ENCODE measurements at places on chromosomes 7 and 10.

GRCh38 chr7:25186436-25186835 lies 41.9 kb downstream of the NPVF start:
- no peak for DNase-seq

- DNase-seq: no peak
These were observed 196.5 kb downstream of the GRM8 start for GRCh38 chr7:127056202-127056601.

GRCh38 chr7:2074691-2075090 lies 158.1 kb downstream of the MAD1L1 start:
- no peak for DNase-seq

GRCh38 chr7:94562525-94562924 lies 52.9 kb downstream of the CASD1 start:
- DNase-seq: peak; percentile 20

DNA sequence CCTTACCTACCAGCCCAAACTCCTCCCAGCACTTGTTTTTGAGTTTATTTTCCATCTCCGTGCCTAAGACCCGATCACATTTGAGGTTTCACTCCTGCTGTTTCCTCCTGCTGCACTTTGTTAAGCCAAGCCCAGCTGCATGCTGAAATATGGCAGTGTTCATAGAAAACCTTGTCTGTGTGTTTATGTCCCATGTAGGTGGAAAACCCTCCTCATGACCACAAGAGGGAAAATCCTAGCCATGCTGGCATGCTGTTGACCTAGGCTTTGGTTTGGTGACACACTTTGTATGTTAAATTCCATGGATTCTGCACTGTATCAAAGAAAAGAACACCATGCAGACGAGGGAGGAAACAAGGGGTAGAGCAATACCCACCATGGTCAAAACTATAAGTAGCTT lies 154.4 kb downstream of the CUBN start:
- no peak for DNase-seq

- peak; percentile 60 for DNase-seq
These were observed 642 bp upstream of the PRKG1 start for GRCh38 chr10:51073453-51074237.

- DNase-seq: no peak
These were observed 9.4 kb downstream of the STRIP2 start for GRCh38 chr7:129443612-129444011.

DNA sequence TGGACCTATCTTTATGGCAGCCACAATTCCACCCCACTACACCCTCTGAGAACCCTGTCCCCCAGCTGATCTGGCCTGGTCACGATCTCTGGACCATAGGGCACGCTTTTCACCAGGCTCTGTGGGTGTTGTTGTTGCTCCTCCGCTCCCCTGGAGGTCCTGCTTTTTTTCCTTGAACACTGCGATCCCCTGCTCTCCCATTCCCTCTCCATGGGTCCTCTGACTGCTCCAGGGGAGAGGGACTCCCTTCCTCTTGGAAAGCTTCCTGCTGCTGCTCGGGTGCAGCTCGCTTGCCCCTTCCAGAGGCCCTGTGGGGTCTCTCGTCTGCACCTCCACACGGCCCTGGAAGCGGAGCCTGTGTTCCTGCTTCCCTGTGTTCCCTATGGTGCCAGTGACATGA lies 53.5 kb downstream of the SNX10 start:
- DNase-seq: no peak

DNA sequence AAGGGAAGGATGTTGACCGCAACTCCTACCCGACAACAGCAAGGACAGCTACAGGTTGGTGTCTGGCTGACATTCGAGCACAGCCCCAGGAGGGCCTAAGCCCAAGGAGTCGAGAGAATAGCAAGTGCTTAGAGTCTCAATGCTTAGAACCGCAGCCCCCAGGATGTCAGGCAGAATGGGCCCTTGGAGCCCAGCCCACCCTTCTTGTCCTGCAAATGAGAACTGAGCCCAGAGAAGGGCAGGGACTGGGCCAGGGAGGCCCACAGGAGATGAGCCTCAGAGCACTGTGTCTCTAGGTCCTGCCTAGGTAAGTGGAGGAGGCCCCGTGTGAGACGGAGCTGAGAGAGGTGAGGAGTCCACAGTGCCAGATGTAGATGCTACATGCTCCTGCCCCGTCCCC lies 173.3 kb upstream of the ZMIZ1 start:
- DNase-seq: no peak

GRCh38 chr10:127398971-127399365 lies 150.1 kb upstream of the NPS start:
- DNase-seq: no peak

DNA sequence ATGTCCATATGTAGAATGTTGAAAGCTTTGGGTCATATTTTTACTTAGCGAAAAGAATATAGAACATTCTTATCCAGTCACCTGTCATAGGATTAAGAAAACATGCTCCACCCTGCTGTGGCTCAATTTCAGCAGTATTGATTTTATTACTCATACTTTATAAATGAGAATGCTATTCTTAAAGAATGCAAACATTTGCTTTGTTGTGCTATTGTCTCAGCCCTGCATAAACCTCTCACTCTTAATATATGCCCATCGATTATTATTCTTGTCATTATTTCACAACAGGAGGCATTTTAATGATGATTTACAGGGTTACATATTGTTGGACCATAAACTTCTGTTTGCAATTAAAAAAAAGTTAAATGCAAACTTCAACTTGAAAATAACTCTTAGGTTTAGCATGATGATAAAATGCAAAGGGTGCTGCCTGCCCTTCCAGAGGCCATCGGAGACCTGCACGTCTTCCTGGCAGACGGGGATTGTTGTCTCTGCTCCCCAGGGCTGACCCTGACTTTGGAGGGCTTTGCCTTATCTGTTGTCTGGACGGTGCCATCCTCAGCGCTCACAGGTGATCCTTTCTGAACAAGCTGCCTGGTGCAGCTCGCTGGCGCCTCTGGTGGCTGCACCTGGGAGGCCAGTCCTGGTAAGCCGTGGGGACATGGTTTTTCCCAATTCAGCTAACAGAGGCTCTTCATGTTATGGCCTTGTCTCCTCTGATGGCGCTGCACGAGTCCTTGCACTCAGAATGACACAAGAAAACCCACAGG lies 50.0 kb upstream of the SHH start:
- DNase-seq: peak; percentile 6

GRCh38 chr10:118798231-118798662 lies 43.5 kb upstream of the CACUL1 start:
- peak; percentile 14 for DNase-seq

DNA sequence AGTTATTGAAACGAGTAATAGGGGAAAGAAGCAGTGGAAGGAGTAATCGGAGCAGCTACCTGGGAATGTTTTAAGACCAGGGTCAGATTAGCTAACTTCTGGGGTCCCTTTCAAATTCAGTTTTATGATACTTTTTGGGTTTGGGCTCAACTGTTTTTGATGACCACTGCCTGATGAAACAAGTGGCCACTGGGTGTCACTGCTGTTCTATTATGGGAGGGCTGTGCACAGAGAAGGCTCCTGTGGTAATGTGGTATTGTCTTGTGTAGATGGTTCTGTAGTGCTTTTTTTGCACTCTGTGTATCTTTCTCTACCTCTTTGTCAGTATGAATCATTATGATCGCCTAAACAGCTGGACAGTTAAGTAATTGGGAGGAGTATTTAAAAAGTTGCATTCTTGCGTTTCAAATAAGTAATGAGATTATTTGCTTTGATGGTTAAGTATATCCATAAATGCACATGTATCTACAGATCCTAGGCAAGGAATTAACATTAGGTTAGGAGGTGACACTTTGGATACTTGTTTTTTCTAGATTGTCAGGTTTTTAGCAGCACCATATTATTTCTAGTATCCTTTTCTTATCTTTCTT lies 128.4 kb downstream of the ABCA13 start:
- DNase-seq: peak; percentile 49

DNA sequence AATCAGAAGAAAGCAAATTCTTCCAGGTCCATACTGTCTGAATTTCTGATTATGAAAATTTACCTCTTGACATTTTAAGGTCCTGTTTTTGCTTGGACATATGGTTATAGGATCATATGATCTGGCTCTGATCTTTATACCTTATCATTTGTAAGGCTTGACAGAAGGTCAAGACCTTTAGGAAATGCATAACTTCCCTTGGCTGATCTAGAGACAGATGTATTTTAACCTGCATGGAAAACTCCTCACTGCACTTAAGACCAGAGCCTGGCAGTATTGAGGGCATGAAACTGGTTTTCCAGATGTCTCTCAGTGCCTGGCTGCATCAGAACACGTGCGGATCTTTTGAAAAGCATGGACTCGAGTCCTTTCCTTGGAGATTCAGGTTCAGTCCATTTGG lies 55.9 kb downstream of the TRRAP start:
- no peak for DNase-seq

DNA sequence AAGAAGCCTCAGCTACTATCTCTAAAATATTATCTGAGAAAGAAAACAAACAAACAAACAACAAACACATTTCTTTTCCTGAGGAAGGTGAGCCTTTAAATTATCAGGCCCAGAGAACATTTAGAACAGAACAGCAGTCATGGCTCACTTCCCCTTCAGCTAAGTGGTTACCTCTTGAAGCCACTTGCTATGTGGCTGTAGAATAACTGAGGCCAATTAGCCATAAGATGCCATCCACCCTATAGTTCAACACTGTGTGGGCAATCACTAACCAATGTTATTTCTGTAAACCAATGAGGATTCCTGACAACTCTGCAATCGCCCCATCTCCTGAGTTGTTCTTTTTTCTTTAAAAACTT lies 3.7 kb upstream of the UPP1 start:
- DNase-seq: no peak

DNA sequence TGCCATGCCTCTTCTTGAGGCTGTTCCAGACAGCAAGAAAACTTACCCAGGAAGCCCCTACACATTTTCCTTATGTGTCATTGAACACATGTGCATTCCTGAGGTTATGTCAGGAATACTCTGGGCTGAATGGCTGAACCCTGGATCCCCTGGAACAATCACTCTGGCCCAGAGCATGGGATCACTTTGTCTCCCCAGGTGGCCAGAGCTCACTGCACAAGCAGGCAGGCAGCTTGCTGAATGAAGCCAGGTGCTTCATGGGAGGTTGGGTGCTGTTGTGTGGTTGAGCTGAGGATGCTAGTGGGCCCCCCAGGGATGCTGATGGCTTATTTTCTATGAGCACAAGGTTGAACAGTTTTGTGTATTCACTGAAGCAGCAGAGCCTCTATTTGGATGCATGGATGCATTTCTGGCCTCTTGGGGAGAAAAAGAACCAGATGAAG lies 54.7 kb upstream of the NPTX2 start:
- DNase-seq: peak; percentile 69

DNA sequence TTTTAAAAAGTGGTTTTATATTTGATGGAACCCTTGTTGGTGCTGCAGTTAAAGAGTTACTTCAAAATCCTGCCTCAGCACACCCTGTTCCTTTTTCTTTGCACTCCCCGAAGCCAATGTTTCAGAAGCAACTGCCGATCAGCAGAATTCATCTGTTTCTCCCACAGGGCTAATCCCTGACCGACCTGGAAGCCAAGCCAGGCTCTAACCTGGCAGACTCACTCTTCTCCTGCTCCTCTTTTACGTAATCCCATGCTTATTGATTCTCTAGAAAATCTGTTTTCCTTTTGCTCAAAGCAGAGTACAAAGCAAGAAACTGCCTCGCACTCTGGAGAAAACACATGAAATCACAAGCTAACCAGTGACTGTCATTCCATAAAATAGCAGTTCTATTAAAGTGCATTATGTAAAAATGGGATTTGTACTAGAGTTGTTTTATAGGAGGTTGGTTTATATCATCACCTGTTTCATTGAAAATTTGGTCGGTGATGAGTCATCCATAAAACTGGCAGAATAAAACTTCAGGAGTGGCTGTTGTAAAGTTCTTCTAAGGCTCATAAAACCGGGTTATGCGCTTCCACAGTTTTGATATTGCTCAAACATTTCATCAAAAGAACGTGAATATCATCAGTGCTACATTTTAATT lies 99.9 kb downstream of the CNTNAP2 start:
- DNase-seq: no peak

DNA sequence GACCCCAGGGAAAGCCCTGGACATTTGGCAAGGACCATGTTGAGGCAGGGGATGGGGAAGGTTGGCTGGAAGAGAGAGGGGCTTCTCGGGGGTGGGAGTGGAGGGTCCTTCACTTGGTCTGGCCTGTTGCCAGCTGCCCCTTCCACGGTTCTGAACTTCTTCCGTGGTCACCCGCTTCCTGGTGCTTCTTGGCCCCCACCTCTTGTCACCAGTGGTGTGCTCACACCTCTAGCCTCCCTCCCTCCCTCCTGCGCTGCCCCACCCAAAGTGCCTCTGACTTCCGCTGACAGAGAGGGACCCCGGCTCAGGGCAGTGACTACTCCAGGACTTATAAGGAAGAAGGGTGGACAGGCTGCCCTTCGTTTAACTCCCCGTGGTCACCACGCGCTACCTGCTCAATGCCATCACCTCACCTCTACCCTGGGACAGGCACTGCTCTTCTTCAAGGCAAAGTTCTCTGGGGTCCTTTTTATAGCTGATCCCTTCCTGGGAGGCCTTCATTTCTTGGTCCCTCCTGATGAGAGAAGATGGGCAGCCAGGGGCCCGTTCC lies at the start of gene MUC12:
Gene MUC12, plus strand, starts transcription at position 500 of the 550 bp plus-strand sequence. CDS start 58 bp downstream, outside the sequence.
- DNase-seq: no peak

GRCh38 chr10:6770846-6771245 lies 190.8 kb upstream of the PRKCQ start:
- peak; percentile 65 for DNase-seq

- no peak for DNase-seq
These were observed 52.0 kb downstream of the VCL start for GRCh38 chr10:74049955-74050354.

GRCh38 chr7:140348161-140348849 lies 50.0 kb downstream of the SLC37A3 start:
- DNase-seq: peak; percentile 43

DNA sequence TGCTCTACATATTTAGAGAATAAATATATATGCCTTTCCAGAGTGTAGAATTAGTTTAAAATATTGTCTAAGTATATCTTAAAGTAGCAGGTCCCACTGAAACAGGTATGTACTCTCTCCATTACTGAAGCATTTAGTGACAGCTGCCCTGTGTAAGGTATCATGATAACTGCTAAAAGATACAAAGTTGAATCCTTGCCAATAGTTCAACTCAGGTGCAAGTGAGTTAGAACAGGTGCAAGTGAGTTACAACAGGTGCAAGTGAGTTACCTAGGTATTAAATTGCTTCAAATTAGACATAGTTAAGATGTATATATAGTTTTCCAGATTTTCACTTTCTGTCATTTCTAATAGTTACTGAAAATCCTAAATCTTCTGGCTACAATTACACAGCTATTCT lies 119.1 kb downstream of the CNOT4 start:
- DNase-seq: no peak

- no peak for DNase-seq
These were observed 1018.2 kb upstream of the KCND2 start for GRCh38 chr7:119254742-119255141.

- DNase-seq: peak; percentile 63
These were observed 10.9 kb upstream of the MAP3K8 start for GRCh38 chr10:30422981-30423654.

GRCh38 chr7:122302761-122303530 lies 1.6 kb downstream of the FEZF1 start:
- no peak for DNase-seq

DNA sequence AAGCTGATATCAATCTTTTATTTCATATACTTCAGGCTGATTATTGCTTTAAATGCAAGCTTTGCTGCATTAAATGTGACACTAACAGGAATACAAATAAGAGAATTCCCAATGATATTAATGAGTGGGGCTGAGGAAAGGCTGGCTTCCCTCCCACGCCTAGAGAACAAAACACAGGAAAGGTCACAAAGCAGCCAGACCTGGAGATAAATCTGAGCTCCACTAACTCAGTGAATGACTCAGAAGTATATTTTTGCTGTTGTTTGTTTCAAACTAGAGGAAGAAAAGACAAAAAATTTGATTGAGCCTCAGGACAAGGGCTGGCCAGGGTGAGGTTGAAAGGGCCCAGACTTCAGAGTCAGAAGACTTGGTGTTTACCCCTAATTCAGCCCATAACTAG lies 88.1 kb downstream of the XPNPEP1 start:
- no peak for DNase-seq

GRCh38 chr10:8978100-8978499 lies 923.6 kb downstream of the GATA3 start:
- DNase-seq: no peak
